ENCODE measurements at places on chromosomes 4 and X.

DNA sequence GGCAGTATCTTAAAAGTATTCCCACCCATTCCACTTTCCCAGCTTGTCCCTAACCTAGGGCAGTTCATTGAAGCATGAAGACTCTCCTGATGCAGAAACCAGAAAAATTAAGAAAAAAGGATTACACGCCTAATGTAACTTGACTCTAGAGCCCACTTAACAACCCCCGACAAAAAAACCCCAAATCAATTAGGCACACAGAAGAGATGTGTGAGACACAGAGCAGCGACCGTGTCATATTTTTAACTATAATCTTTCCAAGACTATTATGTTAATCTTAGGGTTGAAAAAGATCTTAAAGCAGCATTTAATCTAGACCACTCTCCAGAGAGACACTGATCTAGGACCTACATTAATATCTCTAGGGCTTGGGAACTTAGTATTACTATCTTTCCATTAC lies 1.3 kb downstream of the YTHDC1 start:
- DNase-seq: no peak

DNA sequence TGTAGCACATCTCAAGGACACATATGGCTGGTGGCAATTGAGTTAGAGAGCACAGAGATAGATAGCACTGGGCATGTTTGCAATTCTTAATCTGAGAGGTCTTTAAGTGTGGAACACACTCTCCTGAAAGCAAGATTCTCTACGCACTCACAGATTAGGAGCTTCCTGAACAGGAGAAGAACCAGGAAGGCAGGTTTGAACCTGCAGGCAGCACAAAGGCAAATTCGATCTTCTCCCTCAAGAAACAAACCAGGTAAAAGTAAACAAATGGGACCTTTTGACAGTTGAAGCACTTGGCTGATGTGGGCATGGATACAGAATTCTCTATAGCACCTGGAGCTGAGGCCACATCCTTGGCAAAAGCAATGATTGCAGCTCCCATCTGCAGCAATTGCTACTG lies 24.3 kb downstream of the HS3ST1 start:
- no peak for DNase-seq

GRCh38 chr4:7886007-7886973 lies 53.4 kb downstream of the AFAP1 start:
- DNase-seq: no peak

DNA sequence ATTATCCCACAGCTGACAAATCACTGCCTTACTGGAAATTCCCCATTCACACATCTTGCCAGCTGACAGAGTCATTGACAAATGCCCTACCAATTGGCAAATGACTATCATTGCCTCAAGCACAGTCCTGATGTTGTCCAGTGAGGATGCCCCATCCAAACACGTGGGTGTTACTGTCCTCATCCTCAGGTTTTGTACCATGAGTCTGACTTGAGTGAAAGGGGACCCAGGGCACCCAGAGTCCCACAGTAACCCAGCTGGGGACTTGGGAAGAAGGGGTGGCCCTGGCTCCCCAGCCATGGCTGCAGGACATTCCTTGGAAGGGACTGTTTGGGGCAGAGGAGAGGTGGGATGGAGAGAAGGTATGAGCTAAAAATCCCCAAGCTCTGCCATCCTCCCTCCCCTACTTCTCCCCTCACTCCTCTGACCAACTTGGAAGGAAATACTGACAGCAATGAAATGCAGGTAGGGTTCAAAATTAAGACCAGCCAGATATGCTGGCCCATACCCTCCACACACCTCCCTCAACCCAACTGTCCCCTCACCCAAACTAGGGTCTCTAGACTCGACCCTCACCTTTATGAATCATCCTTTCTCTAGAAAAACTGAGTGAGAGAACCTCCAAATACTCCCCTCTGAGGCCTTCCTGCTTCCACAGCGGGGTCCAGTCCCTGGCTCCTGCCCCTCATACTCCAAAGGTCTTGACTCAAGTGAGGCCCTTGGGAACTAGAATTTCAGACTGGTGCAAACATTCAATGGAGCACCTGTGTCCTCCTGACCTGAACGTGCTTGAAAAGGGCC lies 5.1 kb downstream of the TIMP1 start:
- no peak for DNase-seq

DNA sequence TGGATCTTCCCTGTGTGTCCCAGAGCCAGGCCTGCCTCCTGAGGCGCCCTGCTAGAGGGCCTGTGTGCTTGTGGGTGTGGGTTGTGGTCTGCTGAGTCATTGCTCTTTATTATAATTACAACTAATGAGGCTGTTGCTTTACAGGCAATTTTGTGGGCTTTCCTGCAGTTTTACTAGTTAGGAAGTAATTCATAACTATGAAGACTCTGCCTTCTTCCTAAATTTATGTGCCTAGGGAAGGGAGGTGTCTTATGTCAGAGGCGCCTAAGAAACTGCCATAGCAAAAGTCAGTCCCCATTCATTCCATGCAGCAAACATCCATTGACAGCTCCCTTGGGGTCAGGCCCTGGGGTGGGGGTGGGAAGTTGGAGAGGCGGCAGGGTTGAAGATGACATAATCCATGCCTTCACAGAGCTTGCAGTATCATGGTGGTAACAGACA lies 359.2 kb downstream of the IDS start:
- DNase-seq: no peak

DNA sequence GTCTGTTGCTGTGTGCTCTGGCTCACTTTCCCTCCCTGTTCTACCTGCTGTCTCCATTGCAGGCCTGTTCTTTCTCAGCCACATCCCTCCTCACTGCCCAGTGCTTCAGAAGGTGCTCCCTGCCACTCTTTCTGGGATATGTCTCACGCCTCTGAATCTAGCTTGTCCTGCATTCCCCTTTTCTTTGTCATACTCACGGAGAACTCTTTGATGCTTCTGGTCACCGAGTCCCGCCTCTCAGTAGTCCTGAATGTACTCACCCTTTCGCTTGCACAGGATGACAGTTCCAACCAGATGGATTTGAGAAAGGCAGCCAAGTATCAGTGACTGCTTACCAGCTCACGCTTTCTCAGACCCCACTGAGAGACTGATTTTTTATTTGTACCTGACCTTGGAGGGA lies 65.2 kb upstream of the TLR2 start:
- DNase-seq: no peak

DNA sequence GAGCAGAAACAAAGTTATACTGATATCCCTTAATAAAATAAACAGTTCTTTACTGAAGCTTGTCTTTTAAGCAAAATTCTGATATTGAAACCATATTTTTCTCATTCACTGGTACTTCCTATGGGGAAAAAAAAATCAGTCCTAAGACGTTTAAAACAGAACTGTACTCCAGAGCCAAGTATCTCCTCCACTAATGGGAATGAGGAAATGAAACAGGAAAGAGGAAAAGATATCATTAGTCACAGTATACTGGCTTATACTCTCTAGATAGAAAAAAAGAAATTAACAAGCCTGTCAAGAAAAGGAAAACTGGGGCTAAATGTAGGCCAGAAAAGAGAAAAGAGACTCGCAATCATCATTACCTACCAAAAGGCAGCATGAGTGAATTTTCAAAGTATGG lies 252.7 kb downstream of the CENPC start:
- no peak for DNase-seq

DNA sequence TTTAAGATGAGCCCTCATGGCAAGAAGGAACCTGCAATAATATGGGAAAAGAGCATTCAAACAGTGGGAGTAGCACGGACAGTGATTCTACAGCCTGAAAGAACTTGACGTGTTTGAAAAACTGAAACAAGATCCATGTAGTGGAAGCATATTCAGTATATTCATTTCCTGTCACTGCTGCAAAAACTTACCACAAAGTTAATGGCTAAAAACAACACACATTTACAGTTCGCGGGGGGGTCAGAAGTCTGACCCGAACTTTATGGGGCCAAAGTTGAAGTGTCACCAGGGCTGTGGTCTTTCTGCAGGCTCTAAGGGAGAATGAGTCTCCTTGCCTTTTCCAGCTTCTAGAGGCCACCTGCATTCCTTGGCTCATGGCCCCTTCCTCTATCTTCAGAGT lies 52.6 kb upstream of the ARX start:
- no peak for DNase-seq

- no peak for DNase-seq
Measured at GRCh38 chr4:153832054-153832453, 43.2 kb upstream of the SFRP2 start.

Measured in stimulated activated CD4-positive, alpha-beta T cell treated with anti-CD3 and anti-CD28 coated beads, TNF-alpha, amount 100 ng/mL, for 1 hour (primary cell).